ENCODE measurements at places on chromosomes 13 and 19.
A peak's percentile ranks its signal among the peaks of the same experiment; 100 is the strongest.

GRCh38 chr19:18433015-18433691 is 4.8 kb downstream of the ISYNA1 start:
- no peak for DNase-seq

DNA sequence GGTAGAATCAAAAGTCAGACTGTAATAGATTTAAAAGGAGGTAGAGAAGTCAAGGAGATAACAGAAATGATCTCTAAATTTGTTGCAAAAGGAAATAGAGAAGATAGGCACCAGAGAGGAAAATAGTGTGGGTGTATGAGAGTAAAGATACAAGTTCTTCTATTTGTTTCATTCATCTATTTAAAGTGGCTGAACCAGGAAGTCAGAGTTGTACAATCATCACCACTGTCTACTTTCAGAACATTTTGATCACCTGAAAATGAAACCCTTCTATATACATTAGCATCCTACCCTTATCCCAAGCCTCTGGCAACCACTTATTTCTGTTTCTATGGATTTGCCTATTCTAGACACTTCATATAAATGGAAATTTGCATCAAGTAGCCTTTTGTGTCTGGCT is 36.7 kb downstream of the INTS6 start:
- no peak for DNase-seq

GRCh38 chr13:47025791-47026447 is 129.1 kb upstream of the HTR2A start:
- DNase-seq: no peak

- peak; percentile 80 for DNase-seq
Observed at GRCh38 chr19:40433391-40434216, 7.8 kb upstream of the SERTAD1 start.

GRCh38 chr19:41525989-41526388 is 50.0 kb upstream of the CEACAM21 start:
- DNase-seq: no peak

DNA sequence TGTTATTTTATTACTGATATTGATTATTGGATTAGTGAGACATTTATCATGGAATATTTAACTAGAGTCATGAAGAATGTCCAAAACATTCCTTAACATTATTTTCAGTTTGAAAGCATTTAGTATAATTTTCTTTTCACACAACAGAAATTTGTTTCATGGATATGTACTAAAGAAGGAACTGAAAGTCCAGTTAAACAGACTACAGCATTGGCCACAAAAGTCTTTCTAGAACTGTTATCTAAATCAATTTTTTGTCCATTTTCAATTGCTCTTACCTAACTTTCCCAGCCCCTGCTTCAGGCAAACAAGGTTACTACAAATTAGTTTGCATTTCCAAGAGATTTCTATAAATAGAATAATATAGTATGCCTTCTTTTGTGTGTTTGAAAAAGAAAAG is 1018.0 kb upstream of the PCDH20 start:
- no peak for DNase-seq

DNA sequence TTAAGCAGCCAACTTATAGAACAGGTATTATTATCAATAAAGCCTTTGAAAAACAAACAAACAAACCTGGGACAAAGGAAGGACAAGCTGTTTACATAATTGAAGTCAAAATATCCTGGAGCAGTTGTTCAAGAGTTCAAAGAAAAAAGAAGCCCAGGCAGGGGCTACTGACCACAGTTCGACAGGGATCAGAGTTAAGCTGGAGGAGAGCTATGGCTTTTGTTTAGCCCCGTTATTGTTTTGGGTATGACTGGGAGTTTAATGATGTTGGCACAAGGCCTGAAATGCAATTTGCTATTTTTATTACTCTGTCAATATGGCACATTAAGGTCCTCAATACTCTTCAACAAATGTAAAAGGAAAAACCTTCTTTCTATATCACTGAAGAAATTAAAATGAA is 624.4 kb upstream of the KLHL1 start:
- peak; percentile 68 for DNase-seq

DNA sequence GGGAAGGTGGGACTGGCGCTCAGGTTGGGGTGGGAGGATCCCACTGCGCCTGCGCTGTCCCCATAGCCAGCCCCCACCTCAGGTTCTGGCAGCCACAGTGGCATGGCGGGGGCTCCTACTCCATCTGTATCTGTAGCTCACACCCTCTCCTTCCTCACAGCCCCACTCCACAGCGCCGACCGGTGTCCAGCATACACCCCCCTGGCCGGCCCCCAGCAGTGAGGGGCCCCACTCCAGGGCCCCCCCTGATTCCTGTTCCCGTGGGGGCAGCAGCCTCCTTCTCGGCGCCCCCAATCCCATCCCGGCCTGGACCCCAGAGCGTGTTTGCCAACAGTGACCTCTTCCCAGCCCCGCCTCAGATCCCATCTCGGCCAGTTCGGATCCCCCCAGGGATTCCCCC is 6.0 kb downstream of the TMED1 start:
- DNase-seq: no peak

DNA sequence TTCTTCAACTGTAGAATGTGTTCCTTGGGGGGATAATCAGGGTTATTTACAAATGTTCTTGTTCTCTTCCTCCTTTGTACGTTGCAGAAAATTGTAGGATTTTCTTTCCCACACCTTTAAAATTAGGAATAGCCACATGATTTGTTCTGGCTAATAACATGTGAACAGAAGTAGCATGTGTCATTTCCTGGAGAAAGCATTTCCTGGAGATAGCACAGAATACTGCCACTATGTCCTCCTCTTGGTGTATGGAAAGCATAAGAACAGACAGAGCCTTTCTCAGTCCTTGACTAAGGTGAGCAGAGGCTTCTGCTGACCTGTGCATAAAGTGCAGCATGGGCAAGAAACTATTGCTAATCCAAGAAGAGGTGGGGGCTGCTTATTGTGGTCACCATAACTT is 101.8 kb downstream of the FAM216B start:
- no peak for DNase-seq

DNA sequence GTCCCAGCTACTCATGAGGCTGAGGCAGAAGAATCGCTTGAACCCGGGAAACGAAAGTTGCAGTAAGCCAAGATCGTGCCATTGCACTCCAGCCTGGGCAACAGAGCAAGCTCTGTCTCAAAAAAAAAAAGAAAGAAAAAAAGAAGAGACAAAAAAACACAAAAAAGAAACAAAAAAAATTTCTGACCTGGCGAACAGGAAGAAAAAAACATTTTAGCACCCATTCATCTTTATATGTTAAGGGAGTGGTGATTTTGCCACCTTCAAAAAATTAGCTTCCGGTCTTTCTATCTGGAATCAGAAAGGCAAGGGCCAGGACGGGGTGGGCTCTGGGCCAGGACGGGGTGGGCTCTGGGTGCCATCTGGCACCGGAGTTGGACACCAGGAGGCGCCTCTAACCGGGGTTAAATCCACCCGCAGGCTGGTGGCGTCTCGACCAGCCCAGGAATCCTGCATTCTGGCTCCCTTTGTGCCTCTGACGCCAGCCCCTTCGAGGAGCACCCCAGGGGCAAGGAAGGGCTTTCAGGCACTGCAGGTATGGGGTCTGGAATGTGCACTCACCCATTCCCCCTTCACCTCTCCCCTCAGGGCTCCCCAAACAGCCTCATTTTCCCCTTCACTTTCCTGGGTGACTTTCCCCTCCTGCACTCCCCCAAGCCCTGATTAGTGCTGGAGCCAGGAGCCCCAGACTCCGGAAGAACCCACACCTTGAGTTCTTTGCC is 10.4 kb upstream of the ZSWIM4 start:
- DNase-seq: peak; percentile 44

- no peak for DNase-seq
Observed at GRCh38 chr19:7888145-7888825, at the start of gene LRRC8E. Gene LRRC8E, plus strand, starts transcription at chr19:7888510. Its CDS starts 7,094 bp downstream, at chr19:7895604.

DNA sequence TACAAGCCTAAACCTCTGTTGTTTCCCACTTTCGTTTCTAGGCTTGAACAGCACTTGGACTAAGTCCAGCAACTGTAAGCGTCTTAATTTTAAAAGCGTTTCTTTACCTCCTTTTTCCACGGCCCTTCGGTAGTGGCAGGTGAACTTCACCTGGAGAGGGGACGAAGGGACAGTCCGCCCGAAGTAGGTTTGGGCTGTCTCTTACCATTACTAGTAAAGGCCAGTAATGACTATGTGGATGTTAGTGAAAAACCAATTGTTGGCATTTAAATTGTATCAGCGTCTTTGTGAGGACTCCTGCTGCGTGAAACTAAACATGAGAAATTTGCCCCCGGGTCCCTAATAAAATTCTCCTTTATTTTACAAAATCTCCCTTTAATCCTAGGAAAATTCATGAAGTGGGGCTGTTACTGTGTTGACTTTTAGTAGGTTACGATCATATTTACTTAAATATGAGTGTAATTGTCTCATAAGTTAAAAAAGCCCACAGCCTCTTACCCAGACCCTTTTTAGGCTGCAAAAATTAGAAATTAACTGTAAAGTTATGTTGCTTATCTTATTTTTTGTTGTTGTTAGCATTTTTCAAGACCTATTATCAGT is 983 bp downstream of the ITM2B start:
- no peak for DNase-seq

Data from NCI-H2081 (cell line).